Stimulated activated naive CD4-positive, alpha-beta T cell (primary cell): ENCODE measurements at places on chromosomes 12 and 14.

- no peak for DNase-seq
Observed at GRCh38 chr12:43861840-43862150, 25.9 kb downstream of the TMEM117 start.

- DNase-seq = no peak
Observed at GRCh38 chr12:89140602-89141238, 211.6 kb downstream of the DUSP6 start.

DNA sequence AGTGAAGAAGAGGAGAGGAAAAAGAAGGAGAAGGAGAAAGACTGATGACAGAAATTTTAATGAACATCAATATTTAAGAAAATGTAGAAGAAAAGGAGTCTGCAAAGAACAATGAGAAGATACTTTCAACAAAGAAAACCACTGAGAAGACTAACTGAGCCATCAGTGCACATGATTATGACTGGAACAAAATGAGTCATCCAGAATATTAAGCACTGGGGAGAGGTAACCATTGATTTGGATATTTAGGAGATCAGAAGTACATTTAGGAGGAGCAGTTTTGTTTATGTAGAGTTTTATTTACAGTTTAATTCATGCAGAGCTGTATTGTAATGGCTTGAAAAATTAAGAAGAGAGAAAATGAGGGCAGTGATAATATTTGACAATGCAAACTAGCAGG, 159.1 kb downstream of the C12orf50 start:
- no peak for DNase-seq

GRCh38 chr12:76820888-76821482, 57.1 kb downstream of the ZDHHC17 start:
- DNase-seq = no peak

GRCh38 chr12:10247436-10248058, 34.9 kb downstream of the GABARAPL1 start:
- DNase-seq = no peak

GRCh38 chr14:22689199-22689598, 45.0 kb upstream of the OR6J1 start:
- DNase-seq = no peak

DNA sequence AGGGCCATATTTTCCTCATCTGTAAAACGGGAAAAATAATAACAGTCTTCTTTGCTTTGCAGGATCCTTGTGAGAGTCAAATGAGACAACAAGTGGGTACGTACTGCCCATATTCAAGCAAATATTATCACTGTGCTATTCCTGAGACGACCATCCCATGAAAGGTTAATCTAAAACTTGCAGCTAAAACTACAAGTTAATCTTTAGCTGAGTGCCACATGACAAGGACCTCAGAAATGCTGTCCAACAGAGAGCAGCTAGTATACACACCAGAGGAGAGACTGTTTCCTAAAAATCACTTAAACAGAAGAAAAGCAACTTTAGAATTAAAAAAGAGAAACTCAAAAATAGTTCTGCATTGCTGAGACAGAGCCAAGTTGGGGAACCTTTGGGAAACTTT, 162.7 kb upstream of the TMTC2 start:
- DNase-seq = no peak

DNA sequence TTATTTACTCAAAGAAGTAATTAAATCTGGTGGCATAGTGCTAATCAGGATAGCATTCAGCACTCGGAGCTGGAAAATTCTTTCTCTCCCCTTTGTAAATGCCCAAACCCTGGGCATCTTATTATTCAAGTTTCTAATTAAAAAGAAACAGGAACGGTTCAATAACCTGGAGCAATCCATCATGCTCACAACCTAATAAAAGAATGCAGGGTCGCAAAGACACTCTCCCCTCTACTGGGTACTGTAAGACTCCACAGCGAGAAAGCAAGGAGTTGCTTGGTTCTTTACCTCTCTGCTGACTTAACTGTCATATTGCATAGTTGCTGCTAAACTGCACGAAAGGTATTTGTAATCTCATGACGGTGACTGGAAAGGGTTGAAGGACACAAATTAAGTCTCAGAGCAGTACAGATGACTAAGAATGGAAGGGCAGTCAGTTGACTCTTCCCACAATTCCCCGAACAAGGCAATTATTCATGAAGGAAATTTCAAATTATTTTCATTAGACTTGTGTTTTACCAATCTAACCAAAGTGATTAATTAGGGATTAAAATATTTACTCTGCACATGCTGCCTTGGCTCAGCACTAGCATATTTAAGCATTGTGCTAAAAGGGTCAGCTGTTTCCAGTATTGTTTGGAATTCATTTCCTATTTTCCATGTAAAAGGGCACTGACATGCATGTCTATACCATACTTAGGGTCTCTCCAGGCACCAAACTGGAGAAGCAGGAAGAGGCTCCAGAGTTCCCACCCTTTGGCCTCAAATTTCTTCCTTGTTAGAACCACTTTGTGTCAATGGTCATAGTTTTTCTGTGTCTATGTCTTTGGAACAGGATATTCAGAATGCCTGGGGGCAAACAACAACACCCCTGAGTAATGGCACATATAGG, 182.2 kb downstream of the EXOC5 start:
- no peak for DNase-seq

- DNase-seq = no peak
Observed at GRCh38 chr14:61615743-61616523, 79.4 kb upstream of the HIF1A start.

DNA sequence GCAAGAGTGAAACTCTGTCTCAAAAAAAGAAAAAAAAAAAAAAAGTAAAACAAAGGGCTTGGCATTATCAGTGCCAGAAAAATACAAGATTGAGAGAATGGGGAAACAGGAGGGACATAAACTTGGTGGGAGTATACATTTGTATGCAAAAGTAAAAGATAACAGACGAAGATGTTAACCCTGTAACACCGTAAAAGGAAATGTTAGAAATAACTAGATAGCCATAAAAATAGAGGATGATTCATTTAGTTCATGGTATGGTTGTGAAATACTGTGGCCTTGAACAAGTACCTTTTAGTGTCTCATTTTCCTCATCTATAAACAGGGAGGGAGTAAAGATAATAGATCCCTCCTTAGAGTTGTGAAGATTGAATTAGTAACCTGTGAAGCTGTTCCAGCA, 33.3 kb downstream of the ATP2A2 start:
- DNase-seq = no peak
